OCI-M1 (cell line): ENCODE measurements at places on chromosomes 7 and 10.

GRCh38 chr10:62665771-62666170, 138.7 kb upstream of the ADO start:
- DNase-seq = no peak

- no peak for DNase-seq
Observed at GRCh38 chr10:86815035-86815617, 58.7 kb downstream of the BMPR1A start.

GRCh38 chr7:127792528-127793342, 140.7 kb downstream of the SND1 start:
- DNase-seq = peak; percentile 43

DNA sequence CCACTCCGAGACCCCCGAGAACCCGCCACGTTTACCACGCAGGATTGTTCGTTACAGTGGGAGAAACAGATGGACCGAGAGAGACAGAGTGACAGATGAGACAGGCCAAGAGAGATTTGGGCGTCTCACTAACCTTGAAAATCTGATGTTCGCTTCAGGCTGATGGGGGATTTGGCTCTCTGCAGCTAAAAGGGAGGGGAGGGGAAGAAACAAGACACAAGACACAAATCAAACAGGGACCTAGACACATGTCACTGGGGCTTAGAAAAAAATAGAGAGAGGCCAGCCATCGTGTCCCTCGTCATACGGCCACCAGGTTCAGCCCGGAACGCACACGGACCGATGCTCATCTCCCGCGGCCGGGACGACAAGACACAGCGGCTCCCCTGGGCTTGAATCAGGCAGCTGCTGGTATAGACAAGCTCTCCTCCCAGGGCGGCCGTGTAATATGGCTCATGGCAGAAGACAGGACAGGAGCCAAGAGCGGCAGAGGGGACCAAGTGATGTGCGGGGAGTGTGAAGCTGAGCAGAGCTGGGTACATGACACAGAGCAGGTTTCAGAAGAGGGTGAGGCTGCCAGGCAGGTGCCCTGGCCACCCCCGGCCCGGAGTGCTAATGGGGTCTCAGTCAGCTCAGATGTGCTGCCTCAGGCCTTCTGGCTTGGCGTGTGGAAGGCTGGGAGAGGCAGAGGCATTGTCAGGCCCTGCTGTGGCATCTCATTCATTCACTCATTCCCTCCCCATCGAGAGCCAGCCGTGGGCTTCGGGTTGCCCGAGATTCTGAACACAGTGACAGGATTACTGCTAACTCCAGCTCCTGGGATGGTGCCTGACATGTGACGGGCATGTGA, 88.5 kb upstream of the GNA12 start:
- DNase-seq = no peak

DNA sequence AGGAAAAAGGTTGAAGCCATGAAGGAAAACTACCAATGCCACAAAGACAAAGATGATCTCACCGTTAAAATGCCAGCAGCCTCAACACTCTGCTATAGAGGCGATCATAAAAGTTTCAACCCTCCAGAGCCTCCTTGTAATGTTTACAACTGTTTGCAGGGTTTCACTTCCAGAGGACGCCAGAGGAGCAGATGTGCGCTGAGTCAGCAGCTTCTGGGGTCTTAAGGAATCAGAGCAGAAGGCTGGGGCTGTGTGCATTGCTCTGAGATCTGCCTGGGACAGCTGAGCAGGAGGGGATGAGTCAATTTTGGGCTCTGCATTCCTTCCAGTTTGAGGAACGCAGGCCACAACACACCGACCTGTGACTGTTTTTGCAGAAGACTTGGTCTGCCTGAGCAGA, 98.3 kb downstream of the TMEM130 start:
- no peak for DNase-seq

GRCh38 chr10:98030991-98031431, 590 bp upstream of the CRTAC1 start:
- no peak for DNase-seq

- DNase-seq = no peak
Observed at GRCh38 chr7:111368381-111369065, 193.8 kb downstream of the IMMP2L start.

- no peak for DNase-seq
Observed at GRCh38 chr7:43303740-43304241, 191.3 kb downstream of the HECW1 start.

DNA sequence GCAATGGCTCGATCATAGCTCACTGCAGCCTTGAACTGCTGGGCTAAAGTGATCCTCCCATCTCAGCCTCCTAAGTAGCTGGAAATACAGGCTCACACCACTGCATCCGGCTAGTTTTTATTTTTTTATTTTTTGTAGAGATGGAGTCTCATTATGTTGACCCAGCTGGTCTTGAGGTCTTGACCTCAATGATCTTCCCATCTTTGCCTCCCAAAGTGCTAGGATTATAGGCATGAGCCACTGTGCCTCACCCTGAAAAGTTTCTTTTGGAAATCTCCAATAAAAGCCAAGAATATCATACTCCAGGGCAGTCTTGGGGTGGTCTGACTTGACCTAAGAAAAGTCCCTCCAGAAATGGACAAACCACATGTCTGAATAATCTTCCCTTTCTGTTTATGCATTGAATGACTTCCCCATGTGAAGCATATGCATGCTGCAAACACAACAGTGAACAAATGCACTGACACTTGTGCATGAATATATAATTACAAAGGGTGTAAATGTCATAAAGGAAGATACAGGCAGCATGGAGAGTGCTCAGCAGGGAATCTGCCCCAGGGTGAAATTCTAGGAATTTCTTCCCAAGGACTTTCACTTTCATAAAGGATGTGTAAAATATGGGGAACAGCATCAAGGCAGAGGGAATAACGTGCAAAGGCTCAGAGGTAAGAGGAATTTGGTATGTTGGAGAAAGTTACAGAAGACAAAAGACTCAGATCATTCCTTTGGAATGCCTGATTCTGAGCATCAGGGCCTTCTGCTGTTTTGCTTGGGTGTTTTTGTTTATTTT, 142.4 kb upstream of the LYZL1 start:
- DNase-seq = no peak

DNA sequence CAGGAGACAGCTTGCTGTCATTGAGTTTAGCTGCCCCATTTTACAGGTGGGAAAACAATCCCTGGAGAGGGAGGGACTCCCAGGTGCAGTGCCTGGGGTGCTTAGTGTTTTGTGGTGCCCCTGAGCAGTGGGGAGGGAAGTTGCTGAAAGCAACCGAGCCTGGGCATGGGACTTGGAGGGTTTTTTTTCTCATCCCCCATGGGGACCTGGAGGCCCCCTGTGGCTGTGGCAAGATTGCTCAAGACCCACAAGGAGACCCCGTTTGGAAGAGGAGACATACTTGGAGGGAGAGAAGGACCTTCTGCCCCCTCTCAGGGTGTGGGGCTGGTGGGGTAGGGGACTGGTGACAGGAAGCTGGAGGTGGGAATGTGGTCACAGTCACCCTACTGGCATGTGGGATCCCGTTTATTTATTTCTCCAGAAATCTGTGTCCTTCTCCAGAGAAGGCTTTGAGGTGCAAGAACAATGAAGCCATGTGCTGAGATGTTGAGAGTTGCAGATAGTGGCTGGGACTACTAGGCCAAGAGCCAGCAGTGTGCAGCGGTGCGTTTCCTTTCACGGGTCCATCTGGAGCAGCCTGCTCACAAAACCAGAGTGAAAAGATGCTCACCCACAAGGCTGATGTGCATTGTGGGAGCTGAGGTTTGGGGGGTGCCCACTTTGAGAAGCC, 21.5 kb downstream of the ZMIZ1 start:
- peak; percentile 23 for DNase-seq

- DNase-seq = no peak
Observed at GRCh38 chr7:40870108-40870507, 735.3 kb downstream of the SUGCT start.

DNA sequence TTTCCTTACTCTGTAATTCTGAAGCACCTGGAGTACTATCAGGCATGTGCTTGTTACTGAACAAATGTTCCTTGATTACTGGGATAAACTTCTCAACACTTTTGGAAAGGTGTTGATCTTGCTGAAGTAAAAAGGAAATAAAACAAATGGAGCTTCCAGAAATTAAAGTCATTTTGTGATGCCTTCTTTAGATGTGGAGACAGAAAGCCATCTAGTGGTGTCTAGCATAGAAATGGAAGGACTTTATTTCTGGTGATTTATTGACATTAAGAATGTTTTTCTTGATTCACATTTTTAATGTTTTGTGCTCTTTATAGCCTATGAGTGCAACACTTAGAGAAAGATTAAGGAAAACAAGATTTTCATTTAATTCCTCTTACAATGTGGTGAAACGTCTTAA, 1.4 kb downstream of the SFR1 start:
- DNase-seq = peak; percentile 58

- peak; percentile 0 for DNase-seq
Observed at GRCh38 chr7:155995183-155995612, 182.9 kb upstream of the SHH start.

- DNase-seq = no peak
Observed at GRCh38 chr7:88523645-88524044, 217.0 kb upstream of the STEAP4 start.
